Central memory CD4-positive, alpha-beta T cell (primary cell): ENCODE measurements at places on chromosomes 3 and 15.

- DNase-seq = peak; percentile 85
Measured at GRCh38 chr3:157130467-157131251, 29.3 kb downstream of the CCNL1 start.

GRCh38 chr3:125213946-125214542, 1.5 kb upstream of the SLC12A8 start:
- no peak for DNase-seq

- DNase-seq = no peak
Measured at GRCh38 chr15:76993114-76993725, 1.7 kb upstream of the PSTPIP1 start.

DNA sequence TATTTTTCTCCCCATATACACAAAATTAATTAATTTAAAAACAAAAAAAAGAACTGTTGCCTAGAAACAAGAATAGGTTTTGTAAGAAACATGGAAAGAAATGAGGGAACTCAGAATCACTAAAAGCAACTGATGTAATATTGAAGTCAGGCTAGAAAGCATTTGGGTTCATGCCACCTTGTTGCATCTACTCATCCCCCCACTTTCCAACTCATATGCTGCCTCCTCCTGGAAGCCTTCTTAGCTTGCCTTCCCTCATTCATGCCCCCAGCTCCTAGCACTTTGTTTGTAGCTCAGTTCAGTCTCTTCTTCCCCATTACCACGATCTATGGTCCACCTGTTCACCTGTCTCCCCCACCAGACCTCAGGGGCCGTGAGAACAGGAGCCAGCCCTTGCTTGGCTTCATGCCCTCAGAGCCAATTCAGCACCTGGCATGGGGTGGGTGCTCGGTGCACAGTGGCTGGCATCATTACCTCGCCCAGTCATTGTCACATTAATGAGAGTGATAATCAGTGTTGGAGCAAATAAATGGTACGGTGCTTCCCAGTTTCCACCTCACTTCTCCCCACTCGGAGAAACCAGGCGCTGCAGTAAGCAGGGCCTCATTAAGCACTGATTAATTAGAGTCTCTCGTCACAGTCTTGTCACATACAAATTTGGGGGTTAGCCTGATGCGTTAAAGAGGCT, 62.4 kb upstream of the SLC6A1 start:
- DNase-seq = no peak

DNA sequence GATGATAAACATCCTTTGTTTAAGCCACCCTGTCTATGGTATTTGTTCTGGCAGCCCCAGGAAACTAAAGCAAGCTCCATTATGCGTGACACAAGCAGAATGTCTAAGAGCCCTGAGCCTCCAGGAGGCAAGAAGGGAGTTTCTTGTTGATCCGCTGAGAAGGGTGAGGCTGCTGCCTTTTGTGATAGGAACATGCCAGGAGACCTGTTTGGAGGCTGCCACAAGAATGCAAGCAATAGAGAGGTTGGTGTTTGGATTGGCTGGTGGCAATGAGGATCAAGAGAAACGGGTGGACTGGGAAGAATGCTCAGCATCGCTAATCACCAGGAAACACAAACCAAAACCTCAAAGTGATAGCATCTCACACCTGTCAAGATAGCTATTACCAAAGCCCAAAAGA, 104.8 kb downstream of the ASB7 start:
- no peak for DNase-seq

DNA sequence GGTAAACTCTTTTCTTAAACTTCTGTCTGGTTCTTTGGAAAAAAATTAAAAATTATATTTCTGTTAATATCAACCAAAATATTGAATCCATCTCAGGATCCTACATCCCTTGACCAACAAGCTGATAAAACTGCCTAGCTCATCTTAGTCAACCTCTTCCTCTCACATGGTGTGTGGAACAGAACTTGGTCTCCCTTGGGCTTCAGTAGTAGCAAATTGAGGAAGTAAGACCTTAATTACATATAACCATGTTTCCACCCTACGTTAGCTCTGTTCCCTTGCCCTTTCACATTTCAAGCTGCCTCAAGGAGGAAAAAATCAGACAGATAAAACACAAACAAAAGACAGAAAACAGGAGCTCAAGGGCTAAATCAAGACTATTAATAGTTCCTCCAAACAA, 116.4 kb downstream of the GREM1 start:
- no peak for DNase-seq
